ENCODE measurements at places on chromosomes 1 and 21.

DNA sequence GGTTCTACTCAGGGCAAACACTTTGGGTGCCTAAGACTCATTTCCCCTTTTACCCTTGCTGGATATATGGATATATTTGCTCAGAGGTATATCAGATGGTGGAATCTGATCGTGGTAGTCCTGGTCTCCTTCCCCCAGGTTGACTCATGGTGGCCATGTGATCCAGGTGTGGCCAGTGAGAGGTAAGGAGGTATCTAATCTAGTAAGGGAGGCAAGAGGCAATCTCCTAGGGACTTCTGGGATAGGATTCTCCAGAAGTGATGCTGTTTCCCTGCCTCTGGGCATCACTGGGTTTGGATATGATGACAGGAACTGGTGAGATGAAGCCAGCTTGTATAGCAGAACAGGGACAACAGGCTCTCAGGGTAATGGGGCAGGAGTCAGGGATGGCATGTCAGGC lies 8.5 kb upstream of the DENND2D start:
- DNase-seq, result no peak

DNA sequence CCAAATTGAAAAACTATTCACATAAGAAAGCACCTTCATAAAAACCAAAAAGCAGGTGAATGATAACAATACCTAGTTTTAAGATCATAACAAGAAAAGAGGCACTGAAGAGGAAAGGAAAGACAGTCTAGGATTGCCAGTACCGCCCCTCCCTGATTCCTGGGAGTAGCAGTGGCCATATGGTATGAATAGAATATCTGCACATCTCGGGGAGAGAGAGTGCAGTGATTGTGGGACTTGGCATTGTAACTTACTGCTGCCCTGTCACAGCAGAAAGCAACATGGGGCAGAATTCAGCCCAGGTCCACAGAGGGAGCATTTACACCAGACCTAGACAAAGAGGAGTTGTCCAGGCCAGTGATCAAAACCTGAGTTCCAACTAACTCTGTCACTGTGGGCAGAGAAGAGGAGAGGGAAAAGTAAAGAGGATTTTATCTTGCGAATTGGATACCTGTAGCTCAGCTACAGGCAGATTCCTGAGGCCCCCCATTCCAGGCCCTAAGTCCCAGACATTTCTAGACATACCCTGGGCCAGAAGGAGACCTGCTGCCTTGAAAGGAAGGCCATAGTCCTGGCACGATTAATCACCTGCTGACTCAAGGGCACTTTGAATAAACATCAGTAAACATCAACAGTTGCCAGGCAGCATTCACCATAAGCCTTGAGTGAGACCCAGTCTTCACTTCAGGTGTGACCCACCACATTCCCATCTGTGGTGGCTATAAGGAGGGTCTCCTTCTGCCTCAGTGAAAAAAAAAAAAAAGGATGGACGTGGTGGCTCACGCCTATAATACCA lies 397.5 kb downstream of the TGFB2 start:
- no peak for DNase-seq

- no peak for DNase-seq
Observed at GRCh38 chr1:160377585-160378206, 10.8 kb downstream of the NHLH1 start.

GRCh38 chr1:54853793-54854370 lies 33.1 kb downstream of the DHCR24 start:
- DNase-seq, result no peak

DNA sequence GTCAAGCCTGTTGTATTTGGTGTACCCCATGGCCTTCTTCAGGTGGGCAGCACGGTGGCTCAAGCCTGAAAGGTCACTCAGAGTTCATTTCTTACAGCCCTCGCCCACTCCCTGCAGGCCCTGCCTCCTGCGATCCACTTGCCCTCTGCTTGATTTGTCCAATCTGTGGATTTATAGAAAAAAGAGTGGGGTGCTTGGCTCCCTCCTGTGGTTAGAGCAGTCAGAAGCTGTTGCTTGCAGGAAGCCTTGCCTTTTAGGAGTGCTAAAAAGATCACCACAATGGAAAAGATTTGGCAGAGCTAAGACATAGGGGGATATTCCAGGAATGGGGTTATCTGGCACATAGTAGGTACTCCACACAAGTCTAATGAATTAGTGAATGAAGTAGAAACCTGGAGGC lies 108.0 kb upstream of the TRABD2B start:
- DNase-seq, result no peak

DNA sequence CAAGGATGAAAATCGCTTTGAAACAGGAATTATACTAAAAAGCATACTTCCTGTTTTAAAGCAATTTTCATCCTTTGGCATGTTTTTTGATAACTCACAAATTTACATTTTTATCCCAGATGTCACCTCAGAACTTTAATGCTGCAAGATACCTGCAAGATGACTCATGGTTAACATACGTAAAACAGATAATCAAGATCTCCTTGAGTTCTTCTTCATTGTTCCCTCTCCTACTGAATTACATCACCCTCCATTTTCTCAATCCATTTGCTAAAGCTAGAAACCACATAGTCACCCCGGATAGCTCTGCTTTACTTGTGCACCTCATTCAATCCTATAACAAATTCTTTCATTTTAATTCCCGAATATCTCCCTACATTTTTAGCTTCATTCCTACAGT lies 1114.2 kb downstream of the PLA2G4A start:
- no peak for DNase-seq

DNA sequence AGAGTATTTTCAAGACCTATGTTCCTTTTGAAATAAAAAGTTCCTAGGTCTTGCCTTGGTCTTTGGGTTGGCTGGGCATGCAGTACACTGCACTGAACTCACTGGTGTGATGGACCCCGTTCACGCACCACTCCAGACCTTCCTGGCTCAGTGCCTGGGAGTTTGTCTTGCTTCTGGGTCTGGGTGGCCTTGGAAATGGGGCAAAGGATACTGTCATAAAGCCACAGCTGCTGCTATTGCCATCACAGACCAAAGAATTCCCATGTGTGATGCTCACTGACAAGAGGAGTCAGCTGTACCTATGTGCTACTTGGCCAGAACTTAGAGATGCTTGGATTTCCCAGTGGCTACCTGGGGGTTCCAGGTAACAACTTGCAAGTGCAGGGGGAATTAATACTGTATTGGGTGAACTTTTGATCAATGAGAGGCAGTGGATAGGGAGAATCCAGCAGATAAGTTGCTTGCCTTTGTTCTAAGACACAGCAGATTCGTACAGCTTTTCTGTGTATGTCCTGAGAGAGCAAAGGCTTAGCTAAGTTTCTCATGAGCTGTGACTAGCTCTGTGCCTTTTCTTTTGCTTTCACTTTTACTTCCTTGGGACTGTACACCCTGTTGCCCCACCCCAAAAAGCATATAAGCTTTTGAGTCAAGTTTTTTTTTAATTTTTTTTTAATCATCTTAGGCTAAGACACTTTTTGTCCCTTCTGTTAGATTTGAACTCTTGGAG lies 115.3 kb downstream of the RUNX1 start:
- DNase-seq, result no peak

GRCh38 chr1:19421365-19421764 lies 64.0 kb downstream of the CAPZB start:
- DNase-seq, result no peak

- no peak for DNase-seq
Observed at GRCh38 chr1:153531638-153532037, 4.2 kb downstream of the S100A6 start.

DNA sequence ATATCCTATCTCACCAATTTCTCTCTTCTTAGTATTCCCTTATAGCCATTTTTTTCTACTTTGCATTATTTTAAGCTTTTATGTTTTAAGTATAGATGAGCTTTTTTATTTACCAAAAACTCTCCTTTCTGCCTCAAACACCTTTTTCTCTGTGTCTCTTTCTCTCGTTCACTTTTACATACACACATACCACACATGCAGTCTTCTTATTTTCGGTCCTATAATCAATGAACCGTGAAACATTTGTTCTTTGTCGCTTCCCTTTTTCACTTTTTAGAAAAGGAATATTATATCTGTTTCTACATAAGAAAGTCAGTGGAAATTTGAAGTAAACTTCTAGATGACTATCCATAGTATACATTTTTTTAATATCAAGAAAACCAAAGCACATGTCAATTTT lies 183.2 kb downstream of the MRPL39 start:
- no peak for DNase-seq

DNA sequence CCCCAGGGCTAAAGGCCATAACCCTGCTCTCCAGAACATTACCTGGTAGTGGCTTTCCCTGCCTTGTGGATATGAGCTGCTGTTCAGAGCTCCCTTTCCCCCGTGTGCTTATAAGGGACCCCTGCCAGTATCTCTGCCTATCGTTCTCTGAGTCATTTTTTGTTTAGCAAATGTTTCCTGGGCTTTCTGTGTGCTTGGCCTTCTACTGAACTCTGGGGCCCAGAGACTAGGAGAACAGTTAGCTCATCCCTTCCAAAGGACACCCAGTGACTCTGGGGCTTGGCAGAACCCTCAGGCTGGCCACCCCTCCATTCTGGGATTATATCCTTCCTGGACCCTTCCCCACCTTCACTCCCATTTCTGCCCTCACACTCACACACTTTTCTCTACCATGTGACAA lies 80.8 kb upstream of the POU3F1 start:
- no peak for DNase-seq

GRCh38 chr1:230000493-230001184 lies 66.4 kb upstream of the GALNT2 start:
- no peak for DNase-seq

DNA sequence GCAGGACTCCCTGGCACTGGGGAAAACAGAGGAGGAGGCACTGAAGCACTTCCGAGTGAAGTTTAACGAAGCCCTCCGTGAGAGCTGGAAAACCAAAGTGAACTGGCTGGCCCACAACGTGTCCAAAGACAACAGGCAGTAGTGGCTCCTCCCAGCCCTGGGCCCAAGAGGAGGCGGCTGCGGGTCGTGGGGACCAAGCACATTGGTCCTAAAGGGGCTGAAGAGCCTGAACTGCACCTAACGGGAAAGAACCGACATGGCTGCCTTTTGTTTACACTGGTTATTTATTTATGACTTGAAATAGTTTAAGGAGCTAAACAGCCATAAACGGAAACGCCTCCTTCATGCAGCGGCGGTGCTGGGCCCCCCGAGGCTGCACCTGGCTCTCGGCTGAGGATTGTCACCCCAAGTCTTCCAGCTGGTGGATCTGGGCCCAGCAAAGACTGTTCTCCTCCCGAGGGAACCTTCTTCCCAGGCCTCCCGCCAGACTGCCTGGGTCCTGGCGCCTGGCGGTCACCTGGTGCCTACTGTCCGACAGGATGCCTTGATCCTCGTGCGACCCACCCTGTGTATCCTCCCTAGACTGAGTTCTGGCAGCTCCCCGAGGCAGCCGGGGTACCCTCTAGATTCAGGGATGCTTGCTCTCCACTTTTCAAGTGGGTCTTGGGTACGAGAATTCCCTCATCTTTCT lies 75.5 kb downstream of the PIK3CD start:
- DNase-seq, result no peak
